ENCODE measurements at places on chromosomes 7 and 10.

GRCh38 chr10:43120929-43121314 lies 17.3 kb upstream of the CSGALNACT2 start:
- no peaks in the 10 kb centered on the region for H3K27me3 ChIP-seq
- H3K4me1 ChIP-seq, result no peaks in the 10 kb centered on the region
- no peaks in the 10 kb centered on the region for H3K36me3 ChIP-seq
- no peak overlapping the region for H3K4me3 ChIP-seq
- DNase-seq, result no peak

GRCh38 chr10:73997461-73997786 lies 492 bp upstream of the VCL start:
- peaks cover 36% of the 10 kb centered on the region for H3K4me1 ChIP-seq
- 0 out of 2 replicates have a peak, but pooled peaks cover 7% of the 10 kb centered on the region for H3K36me3 ChIP-seq
- peak overlapping the region; percentile 79 for H3K4me3 ChIP-seq

- no peaks in the 10 kb centered on the region for H3K4me1 ChIP-seq
- no peak overlapping the region for H3K4me3 ChIP-seq
- no peaks in the 10 kb centered on the region for H3K36me3 ChIP-seq
- H3K27ac ChIP-seq, result no peak overlapping the region
- no peak for DNase-seq
These were observed 236.7 kb downstream of the PHF14 start for GRCh38 chr7:11210374-11210773.

- peaks cover 3% of the 10 kb centered on the region for H3K27me3 ChIP-seq
- H3K27ac ChIP-seq, result no peak overlapping the region
- no peaks in the 10 kb centered on the region for H3K36me3 ChIP-seq
- H3K4me1 ChIP-seq, result no peaks in the 10 kb centered on the region
- DNase-seq, result peak; percentile 37
These were observed 51.4 kb downstream of the C10orf67 start for GRCh38 chr10:23293145-23293724.

GRCh38 chr10:49284356-49284755 lies 14.6 kb upstream of the C10orf71 start:
- no peak overlapping the region for H3K4me3 ChIP-seq
- H3K27ac ChIP-seq, result no peak overlapping the region
- no peaks in the 10 kb centered on the region for H3K27me3 ChIP-seq

Measured in GM23248 (cell line).